ENCODE measurements at places on chromosomes 2 and 18.

DNA sequence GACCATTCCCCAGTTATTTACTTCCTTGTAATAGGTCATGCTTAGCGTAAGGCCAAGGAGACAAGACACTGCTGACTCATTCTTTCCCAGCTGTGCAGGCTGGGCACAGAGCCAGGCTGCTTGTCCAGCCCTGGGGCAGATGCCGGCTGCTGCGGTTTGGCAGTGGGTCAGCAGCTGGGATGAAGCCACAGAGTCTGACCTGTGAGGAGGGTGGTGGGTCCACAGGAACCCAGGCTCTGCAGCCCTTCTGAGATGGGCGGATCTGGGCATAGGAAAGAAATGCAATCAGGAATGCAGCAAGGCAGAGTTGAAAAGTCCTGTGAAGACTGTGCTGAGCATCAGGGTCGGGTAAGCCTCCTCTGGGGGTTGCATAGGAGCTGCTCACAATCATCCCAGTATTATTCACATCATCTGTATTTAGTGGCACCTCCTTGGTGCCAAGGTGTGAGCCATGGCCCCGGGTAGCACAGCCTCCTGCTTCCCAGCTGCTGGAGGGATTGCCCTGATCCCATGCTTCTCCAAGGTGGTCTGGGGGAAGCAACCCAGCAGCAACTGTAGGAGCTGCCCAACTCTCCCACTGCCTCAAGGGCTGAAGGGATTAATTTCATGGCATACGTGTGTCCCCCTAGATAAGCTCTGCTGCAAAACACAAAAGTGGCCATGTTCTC is 139.0 kb downstream of the DDX1 start:
- DNase-seq, result peak; percentile 85

DNA sequence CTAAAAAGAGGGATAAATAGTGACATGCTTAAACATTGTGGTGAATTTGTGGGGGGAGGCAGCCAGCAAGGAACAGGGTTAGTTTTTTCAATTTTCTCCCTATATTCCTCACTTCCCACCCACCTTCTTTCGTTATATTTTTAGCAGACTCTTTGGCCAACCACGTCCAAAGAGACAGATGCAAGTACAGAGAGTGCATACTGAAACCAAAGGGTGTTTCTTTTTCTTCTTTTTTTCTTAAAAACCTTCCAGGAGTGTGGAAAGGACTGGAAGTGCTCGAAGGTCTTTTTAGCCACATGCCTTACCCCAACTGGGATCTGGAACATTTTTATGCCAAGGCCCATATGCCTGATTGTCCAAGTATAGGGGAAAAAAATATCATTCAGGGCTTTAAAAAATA is 59.0 kb downstream of the TNP1 start:
- DNase-seq, result no peak

GRCh38 chr2:219272995-219273394 is 6.2 kb upstream of the DNAJB2 start:
- no peak for DNase-seq

- DNase-seq, result no peak
Observed at GRCh38 chr2:113876503-113877387, 13.1 kb upstream of the ACTR3 start.

DNA sequence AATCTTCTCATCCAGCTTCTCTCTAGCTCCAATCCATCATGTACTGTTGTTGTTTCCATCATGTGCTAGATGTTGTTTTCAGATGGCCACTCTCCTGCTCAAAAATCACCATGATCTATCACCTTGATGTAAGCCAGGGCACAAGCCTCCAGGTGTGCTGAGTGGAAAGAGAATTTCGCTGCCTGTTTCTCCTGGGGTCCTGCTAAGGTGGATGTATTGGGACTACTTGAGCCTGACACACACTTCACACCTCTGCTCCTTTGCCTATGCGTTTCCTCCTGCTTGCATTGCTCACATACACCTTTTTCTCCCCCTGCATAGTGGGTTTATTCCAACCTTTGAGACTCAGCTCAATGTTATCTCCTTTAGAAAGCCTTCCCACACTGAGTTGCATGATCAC is 287.6 kb downstream of the CYRIA start:
- DNase-seq, result no peak

DNA sequence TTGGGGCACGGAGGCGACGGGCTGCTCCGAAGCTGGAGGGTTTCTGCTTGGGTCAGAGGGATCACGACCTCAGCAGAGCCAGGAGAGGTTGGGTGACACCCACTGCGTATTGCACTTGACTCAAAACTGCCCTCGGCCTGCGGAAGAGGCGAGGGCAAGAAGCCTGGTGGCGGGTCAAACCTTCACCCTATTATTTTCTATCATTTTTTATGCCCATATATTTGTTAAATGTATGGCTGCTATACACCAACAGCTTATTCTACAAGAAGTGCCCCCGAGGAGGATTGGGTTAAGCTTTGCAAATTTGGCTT is 12.6 kb upstream of the SATB2 start:
- no peak for DNase-seq

All from adipocyte (in vitro differentiated cells).